H54 (cell line): ENCODE measurements at places on chromosomes 5 and 9.

- no peak for DNase-seq
Observed at GRCh38 chr5:122967625-122968024, 68.9 kb downstream of the PPIC start.

- no peak for DNase-seq
Observed at GRCh38 chr5:113749334-113749733, 235.8 kb downstream of the YTHDC2 start.

GRCh38 chr5:179217356-179217755, 127.9 kb downstream of the ADAMTS2 start:
- no peak for DNase-seq

DNA sequence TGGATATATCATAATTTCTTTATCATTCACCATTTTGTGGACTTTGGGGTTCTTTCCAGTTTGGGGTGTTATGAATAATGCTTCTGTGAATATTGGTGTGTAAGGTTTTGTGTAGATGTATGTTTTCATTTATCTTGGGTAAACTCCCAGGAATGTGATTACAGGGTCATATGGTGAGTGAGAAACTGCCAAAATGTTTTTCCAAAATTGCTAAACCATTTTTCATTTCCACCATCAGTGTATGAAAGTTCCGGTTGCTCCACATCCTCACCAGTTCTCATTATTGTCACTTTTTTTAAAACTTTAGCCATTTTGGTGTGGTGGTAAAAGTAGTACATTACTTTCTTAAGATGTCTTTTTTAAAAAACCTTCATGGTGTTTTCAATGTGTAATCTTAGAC, 152.9 kb downstream of the NIPBL start:
- DNase-seq, result no peak

GRCh38 chr5:179870952-179871351, 12.3 kb upstream of the MRNIP start:
- DNase-seq, result no peak

GRCh38 chr5:181221105-181221791, 1.8 kb upstream of the TRIM41 start:
- DNase-seq, result no peak
